EH (cell line): ENCODE measurements at places on chromosomes 1 and 21.

- DNase-seq: no peak
Measured at GRCh38 chr1:8435569-8436071, 117.7 kb downstream of the SLC45A1 start.

DNA sequence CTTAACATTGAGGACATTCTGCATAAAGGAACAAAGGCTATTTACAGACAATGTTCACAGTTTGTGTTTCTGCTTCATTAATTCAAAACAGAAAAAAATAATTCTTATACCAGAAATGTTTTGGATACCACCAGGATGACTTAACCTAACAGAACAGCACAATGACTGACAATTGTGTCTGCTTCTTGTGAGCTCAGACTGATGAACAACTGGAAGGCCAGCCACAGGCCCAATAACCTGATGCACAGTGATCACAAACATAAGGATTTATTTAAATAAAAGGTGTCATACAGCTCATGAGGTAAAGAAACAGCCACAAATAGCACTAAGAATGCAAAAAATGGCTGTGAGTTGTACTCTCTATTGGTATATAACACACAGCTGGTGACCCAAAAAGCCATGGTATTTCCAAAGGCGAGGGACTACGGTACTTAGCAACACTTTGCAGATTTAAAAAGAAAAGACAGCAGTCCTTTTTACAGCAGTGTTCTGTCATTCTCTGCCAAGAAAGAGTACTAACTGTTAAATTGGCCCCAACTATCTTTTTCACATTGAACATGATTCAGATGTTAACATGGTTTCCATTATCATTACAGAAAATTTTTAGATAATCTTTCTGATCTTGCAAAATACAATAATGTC lies 32.1 kb upstream of the DDAH1 start:
- peak; percentile 55 for DNase-seq

- no peak for DNase-seq
Measured at GRCh38 chr1:99573431-99574217, 72.3 kb upstream of the PALMD start.

GRCh38 chr1:206941766-206942418 lies 4.4 kb downstream of the PIGR start:
- DNase-seq: no peak

DNA sequence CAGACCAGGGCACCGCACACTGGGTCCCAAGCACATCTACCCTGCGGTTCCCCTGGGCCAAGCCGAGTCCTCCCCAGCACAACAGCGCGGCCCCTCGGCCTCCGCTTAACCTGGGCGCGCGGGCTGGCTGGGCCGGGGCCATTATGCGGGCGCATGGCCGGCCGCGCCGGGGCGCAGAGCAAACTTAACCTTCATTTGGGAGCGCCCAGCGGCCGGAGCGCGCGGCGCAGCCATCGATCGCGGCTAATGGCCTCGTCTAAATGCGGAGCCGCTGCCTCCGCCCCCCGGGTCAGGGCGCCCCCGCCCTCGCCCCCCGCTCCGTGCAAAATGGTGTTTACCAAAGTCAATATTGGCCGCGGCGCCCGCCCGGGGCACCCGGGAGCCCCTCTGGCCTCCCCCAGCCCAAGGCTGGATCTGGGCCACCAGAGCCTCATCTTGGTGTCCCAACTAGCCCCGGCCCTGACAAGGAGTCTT lies 272.1 kb downstream of the TRABD2B start:
- DNase-seq: no peak

DNA sequence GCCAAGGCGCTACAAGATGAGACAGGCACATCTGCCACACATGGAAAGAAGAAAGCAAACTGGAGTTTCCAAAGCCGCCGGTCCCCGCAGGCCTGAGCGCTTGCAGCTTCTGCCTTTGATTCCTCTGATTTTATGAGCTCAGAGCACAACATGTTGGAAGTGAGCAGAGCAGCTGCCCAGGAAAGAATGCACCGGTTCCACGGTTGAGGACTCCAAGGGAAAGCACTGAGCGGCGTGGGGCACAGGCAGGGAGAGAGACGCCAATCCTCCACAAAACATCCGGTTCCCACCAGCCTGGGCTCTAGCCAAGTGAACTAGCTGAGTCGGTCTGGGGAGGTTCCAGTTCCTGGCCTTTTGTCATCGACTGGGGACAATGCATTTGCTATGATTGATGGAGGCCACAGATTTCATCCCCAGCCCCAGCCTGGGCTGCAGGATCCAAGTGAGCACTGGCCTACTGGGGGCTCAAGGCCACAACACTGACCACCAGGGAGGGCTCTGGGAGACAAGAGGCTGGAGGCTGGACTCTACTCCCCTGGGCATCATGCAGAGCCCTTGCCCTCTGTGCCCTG lies 253.1 kb upstream of the IRF2BP2 start:
- DNase-seq: peak; percentile 86

- DNase-seq: no peak
Measured at GRCh38 chr1:54651608-54652007, 10.0 kb downstream of the MROH7 start.
